ENCODE measurements at places on chromosomes 11 and 22. TPM values are rescaled to one million over a fixed set of nuclear protein-coding genes. Genes with fewer than 3 reads are reported as not detected.

- H3K4me1 ChIP-seq: no peaks in the 10 kb centered on the region
- no peaks in the 10 kb centered on the region for H3K36me3 ChIP-seq
- no peak for DNase-seq
- H3K27ac ChIP-seq: no peak overlapping the region
- H3K4me3 ChIP-seq: no peak overlapping the region
Observed at GRCh38 chr11:106917973-106918372, 100.3 kb downstream of the GUCY1A2 start.

- DNase-seq: peak; percentile 10
- no peaks in the 10 kb centered on the region for H3K27me3 ChIP-seq
- no peak overlapping the region for H3K4me3 ChIP-seq
- H3K4me1 ChIP-seq: no peaks in the 10 kb centered on the region
Observed at GRCh38 chr11:29018631-29019030, 910.4 kb downstream of the METTL15 start.

DNA sequence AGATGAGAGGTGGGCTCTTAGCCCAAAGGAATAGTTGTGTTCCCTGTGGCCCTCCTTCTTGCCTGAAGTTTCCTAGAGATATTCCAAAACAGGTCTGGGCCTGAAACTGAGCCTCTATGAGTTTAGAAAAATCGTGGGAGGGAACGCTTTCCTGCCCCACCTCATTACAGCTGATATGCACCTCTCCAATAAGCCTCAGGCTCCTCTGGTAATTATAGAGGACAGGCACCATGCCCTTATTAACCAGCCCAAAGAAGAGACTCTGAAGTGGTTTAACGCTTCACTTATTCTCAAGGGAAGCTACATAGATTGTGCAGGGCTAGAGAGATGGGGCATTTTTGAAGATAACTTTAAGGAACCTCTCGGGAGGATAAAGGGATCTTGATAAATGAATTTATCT, 3.4 kb upstream of the MPZL2 start:
- H3K27ac ChIP-seq: no peak overlapping the region
- DNase-seq: no peak
- H3K36me3 ChIP-seq: no peaks in the 10 kb centered on the region
- H3K4me3 ChIP-seq: no peak overlapping the region

DNA sequence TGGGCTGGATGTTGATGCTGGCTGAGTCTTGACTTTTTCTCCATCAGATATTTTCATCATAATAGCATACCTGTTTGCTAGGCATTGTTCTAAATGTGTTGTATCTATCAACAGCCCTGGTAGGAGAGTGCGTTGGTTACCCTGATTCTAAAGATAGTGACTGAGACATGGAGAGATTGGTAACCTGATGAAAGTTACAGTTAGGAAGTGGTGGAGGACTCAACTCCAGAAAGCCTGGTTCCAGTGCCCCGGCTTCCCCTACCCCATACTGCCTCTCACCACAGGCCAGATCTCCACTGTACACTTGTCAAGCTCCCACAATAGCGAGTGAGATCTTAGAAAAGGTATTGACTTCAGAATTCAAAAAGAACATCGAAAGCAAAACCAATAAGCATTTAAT, 22.8 kb upstream of the RELT start:
- H3K27ac ChIP-seq: no peak overlapping the region
- H3K27me3 ChIP-seq: no peaks in the 10 kb centered on the region
- no peak for DNase-seq
- no peaks in the 10 kb centered on the region for H3K4me1 ChIP-seq
- no peak overlapping the region for H3K4me3 ChIP-seq
- peaks cover 7% of the 10 kb centered on the region for H3K36me3 ChIP-seq

DNA sequence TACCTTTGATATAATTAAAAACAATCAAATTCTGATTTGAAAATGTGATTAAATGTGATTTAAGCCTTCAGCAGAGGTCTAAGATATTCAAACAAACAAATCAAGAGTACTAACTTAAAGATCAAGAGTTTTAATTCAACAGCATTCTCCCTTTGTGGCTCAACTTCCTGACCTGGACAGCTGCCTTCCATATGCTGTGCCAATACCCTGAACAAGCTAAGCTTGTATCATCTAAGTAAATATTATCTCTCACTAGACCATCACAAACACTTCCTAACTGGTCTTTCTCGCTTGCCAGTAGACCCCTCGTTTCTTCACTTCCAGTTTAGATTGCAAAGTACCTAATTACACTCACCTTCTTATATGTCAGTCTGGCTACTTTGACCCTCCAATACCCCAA, 35.9 kb upstream of the P4HA3 start:
- H3K27me3 ChIP-seq: no peaks in the 10 kb centered on the region
- H3K4me3 ChIP-seq: no peak overlapping the region
- no peak for DNase-seq
- peaks cover 8% of the 10 kb centered on the region for H3K36me3 ChIP-seq
- H3K27ac ChIP-seq: no peak overlapping the region
- H3K4me1 ChIP-seq: no peaks in the 10 kb centered on the region

DNA sequence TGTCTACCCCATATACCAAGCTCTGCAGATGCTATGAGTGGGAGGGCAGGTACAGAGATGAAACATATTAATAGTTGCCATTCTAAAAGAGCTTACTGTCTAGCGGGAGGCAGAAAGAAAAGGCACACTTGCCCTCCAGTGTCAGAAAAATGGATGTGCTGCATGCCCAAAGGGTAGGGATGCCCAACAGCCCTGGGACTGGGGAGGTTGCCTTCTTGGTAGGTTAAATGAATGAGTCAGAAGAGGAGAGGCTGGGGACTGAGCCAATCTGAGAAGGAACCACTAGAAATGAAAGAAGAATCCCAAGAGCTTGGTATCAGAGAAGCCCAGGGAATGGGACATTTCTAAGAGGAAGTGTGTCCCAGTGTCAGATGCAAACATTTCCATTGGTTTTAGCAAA, 1.2 kb downstream of the BIRC3 start:
- peak overlapping the region; percentile 31 for H3K4me3 ChIP-seq
- no peaks in the 10 kb centered on the region for H3K4me1 ChIP-seq
- no peaks in the 10 kb centered on the region for H3K27me3 ChIP-seq
- DNase-seq: no peak
- H3K36me3 ChIP-seq: no peaks in the 10 kb centered on the region

GRCh38 chr11:2526808-2527381, 82.1 kb downstream of the KCNQ1 start:
- no peak overlapping the region for H3K27ac ChIP-seq
- DNase-seq: peak; percentile 15
- no peaks in the 10 kb centered on the region for H3K36me3 ChIP-seq
- H3K27me3 ChIP-seq: no peaks in the 10 kb centered on the region

DNA sequence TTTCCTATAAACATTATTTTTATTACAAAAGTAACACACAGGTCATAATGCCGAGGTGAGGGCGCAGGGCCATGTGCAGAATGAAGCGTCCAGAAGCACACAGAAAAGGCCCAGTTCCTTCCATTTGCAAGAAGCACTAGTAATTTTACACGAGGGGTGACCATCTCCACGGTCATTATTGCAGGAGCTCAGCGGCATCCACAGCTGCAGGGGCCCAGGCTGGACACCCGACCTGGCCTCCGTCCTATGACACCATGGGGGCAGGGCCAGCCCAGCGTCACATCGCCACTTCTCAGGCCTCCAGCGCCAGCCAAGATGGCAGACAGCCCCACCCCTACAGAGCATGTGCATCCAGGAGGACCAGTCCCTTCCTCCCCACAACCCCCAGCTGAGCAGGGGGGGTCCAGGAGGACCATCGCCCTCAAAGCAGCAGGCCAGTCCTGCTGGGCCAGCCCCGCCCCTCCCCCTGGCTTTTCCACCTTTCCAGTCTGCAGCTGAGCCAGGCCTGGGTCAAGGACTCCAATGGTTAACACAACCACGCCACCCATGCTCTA, 3.5 kb downstream of the IGF2 start:
- DNase-seq: no peak
- H3K36me3 ChIP-seq: no peaks in the 10 kb centered on the region
- no peak overlapping the region for H3K4me3 ChIP-seq
- H3K27me3 ChIP-seq: peaks cover 17% of the 10 kb centered on the region
- no peaks in the 10 kb centered on the region for H3K4me1 ChIP-seq

DNA sequence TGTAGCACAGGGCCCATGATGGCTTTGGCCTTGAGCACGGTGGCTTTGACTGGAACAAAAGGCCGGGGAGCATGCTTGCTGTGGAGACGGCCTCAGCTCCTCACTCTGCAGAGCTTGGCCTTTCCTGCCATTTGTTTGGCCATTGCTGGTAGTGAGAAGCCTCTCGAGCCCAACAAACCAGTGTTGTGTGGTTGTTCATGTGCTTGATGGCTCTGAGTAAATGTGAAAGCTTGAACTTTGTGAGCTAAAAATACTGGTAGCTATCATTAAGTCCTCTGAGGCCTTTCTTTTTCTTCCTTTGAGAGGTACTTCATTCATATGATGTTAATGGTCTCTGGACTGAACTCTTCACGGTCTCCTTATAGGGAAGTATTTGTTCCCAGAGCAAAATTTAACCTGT, 39.6 kb downstream of the NAT10 start:
- no peaks in the 10 kb centered on the region for H3K27me3 ChIP-seq
- H3K36me3 ChIP-seq: peaks cover 74% of the 10 kb centered on the region
- DNase-seq: no peak
- no peaks in the 10 kb centered on the region for H3K4me1 ChIP-seq
- H3K27ac ChIP-seq: no peak overlapping the region

- no peaks in the 10 kb centered on the region for H3K4me1 ChIP-seq
- H3K36me3 ChIP-seq: no peaks in the 10 kb centered on the region
- no peak for DNase-seq
- no peak overlapping the region for H3K27ac ChIP-seq
Observed at GRCh38 chr11:103170865-103171264, 61.6 kb downstream of the DYNC2H1 start.

- no peaks in the 10 kb centered on the region for H3K4me1 ChIP-seq
- no peak for DNase-seq
- no peak overlapping the region for H3K27ac ChIP-seq
- H3K4me3 ChIP-seq: no peak overlapping the region
Observed at GRCh38 chr11:20601221-20601914, 2.0 kb downstream of the SLC6A5 start.

DNA sequence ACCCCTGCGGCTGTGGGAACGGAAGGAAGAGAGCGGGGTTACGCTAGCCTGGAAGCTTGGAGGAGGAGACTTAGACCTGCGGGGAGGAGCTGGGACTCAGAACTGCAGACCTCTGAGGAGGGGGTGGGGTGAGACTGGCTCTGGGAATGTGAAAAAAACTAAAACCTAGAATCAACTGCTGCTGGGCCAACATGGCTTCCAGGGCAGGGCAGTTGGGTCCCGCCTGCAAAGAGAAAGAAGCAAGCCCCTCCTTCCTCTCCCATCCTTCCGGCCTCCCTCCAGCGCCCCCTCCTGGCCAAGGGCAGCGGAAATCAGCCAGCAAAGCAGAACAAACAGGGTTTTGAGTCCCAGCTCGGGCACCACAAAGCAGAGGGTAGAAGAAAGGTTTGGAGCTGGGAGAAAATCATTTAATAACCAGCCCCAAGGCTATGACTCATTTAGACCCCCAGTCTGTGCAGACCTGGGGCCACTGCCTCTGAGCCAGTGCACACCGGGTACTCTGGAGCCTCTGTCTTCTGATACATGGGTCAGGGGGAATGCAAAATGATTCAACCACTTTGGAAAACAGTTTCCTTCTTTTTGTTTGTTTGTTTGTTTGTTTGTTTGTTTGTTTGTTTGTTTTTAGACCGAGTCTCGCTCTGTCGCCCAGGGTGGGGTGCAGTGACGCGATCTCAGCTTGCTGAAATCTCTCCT, 7.3 kb upstream of the NCF4 start:
- H3K4me3 ChIP-seq: no peak overlapping the region
- DNase-seq: peak; percentile 40
- no peak overlapping the region for H3K27ac ChIP-seq
- no peaks in the 10 kb centered on the region for H3K36me3 ChIP-seq

DNA sequence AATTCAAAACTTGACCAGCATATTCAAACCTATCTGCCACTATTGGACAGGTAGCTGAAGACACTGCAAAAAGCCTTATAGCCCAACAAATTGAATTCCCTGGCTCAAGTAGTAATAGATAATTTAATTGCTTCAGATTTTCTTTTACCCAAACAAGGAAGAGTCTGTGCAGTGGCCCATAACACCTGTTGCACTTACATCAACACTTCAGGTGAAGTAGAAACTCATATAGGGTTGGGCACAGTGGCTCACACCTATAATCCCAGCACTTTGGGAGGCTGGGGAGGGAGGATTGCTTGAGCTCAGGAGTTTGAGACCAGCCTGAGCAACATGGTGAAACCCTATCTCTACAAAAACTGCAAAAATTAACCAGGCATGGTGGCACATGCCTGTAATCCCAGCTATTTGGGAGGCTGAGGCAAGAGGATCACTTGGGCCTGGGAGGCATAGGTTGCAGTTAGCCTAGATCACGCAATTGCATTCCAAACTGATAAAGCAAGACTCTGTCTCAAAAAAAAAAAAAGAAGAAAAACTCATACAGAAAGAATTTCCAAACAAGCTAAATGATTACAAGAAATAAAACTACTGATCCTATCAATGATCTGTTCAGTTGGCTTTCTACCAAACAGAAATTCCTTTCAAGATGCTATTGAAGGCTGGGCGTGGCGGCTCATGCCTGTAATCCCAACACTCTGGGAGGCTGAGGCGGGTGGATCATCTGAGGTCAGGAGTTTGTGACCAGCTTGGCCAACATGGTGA, 9.5 kb downstream of the FOLR3 start:
- no peaks in the 10 kb centered on the region for H3K4me1 ChIP-seq
- no peak overlapping the region for H3K4me3 ChIP-seq
- no peaks in the 10 kb centered on the region for H3K27me3 ChIP-seq

DNA sequence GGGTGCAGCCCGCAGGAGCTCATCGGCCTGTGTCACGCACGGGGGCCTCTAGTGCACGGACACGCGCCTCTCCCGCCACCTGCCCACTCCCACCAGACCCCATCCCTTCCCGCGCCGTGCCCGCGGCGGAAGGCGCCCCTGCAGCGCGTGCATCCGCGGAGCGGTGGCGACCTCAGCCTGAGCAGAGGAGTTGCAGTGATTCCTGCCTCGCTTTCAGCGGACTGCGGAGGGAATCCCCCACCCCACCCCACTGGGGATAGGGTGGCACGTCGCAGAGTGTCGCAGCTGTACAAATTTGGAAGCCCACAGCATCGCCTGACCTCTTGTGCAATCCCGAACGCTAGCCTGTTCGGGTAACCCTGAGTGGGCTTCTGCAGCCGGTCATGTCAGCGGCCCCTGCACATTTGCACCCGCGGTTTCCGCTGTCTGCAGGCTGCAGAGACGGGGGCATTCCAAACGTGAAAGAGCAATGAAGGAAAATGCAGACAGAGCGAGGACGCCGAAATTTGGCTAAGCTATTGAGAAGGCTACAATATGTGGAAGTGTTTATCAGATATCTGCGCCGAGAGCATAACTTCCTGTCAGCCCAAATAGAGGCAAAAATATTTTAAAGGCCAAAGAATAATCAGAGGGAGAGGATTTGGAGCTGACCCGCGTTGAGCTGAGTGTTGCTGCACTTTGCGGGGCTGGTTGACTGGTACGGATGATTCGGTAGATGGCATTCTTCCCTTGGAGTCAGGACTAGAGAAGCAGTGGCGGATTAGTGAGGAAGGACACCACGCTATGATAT, 617 bp upstream of the ARHGAP20 start:
- peak overlapping the region; percentile 51 for H3K4me3 ChIP-seq
- peak overlapping the region; percentile 44 for H3K27ac ChIP-seq
- peak; percentile 92 for DNase-seq
- H3K27me3 ChIP-seq: no peaks in the 10 kb centered on the region
- H3K36me3 ChIP-seq: no peaks in the 10 kb centered on the region

TRIM48 gene
- not detected for total RNA-seq

NEFH gene
- 0.61 TPM for total RNA-seq

ISX gene
- total RNA-seq: not detected

SGSM1 gene
- total RNA-seq: 3.5 TPM

KRTAP5-8 gene
- not detected for total RNA-seq

FAR1 gene
- 126 TPM for total RNA-seq

RIMBP3C gene
- total RNA-seq: 0.40 TPM

SYVN1 gene
- total RNA-seq: 80.7 TPM

PRR5L gene
- 27.5 TPM for total RNA-seq

CYP2D6 gene
- 1.3 TPM for total RNA-seq

ELF5 gene
- total RNA-seq: 10.6 TPM

AAMDC gene
- 29.4 TPM for total RNA-seq

Measured in lung (tissue), 17 donors.